ENCODE measurements at places on chromosomes 7 and 10.

GRCh38 chr7:26398756-26399509 is 107.3 kb downstream of the SNX10 start:
- peak; percentile 27 for DNase-seq

- DNase-seq, result no peak
These were observed 38.5 kb downstream of the AMZ1 start for GRCh38 chr7:2726316-2727018.

DNA sequence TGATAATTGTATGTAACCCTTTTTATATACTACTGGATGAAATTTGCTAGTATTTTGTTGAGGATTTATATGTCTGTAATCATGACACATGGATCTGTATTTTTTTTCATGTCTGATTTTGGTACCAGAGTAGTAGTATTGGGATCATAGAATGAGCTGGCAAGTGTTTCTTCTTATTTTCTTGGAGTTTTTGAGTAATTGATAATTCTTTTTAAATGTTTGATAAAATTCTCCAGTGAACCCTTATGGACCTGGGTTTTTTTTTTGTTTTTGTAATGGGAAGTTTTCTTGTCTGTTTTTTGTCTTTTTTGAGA is 28.4 kb downstream of the ZNF33A start:
- no peak for DNase-seq

DNA sequence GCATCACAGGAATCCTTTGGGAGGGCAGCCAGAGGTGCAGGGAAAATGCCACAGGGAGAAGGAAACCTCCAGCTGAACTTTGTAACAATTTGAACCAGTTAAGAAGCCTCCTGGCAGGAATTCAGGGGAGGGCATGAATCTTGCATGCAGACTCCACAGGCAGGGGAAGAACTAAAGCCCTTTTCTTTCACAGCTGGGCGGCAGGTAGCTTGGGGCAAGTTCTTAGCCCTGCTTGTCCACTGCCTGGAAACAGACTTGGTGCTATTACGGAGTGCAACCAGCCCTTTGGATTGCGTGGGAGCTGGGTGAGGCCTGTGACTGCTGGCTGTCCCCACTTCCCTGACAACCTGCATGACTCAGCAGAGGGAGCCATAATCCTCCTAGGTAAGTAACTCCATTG is 51.7 kb upstream of the ADAM12 start:
- no peak for DNase-seq

- DNase-seq, result no peak
These were observed 25.0 kb downstream of the C10orf105 start for GRCh38 chr10:71694567-71694968.

DNA sequence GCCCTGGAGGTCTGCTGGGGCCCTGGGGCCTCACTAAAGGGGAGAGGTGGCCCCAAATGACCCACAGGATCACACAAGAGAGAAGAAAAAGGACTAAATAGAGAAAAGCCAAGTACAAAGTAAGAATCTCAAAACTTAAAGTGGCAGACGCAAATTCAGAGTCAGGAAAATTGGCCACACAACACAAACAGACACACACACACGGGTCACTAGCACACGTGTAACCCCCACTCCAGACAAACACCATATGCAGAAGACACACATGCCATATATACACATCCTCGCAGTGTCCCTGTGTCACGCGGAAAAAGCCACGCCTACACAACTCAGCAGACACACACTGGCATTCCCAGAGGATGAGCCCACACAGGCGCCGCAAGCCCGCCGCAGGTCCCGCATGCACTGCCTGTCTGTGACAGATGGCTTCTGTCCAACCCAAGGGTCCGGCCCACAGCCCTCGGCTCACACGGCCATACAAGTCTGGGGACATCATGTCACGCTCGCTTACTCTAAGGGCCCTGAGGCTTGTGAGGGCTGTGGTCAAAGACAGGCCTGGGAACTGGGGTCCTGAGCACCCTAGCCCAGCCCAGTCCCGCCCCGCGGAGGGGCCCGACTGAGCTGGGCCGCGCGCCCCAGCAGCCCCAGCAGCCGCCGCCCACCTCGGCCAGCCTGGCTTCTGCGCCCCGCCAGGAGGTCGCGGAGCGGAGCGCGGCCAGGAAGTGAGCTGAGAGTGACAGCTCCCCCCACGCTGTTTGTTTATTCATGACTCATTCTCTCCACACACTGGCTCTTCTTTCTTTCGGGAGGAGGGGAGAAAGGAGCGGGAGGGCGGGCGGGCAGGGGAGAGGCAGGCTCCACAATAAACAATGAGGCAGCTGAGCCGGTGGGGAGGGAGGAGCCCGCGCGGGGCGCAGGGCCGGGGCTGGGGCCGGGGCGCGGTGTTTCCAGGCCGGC is 95.5 kb upstream of the ZMIZ1 start:
- peak; percentile 75 for DNase-seq

- no peak for DNase-seq
These were observed 52.3 kb downstream of the TPST1 start for GRCh38 chr7:66257481-66257880.

DNA sequence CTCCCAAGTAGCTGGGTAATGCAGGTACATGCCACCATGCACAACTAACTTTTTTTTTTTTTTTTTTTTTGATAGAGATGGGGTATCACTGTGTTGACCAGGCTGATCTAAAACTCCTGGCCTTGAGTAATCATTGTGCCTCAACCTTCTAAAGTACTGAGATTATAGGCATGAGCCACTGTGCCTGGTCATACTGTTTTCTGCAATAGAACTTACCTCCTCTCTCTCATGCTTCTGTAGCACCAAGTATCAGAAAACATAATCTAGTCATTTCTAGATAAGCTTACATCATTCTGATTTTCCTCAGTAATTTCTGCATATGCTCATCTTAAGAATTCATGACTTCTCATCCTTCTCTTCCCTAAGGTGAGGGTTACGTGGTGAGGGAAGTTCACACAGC is 210.0 kb downstream of the IMMP2L start:
- DNase-seq, result no peak

DNA sequence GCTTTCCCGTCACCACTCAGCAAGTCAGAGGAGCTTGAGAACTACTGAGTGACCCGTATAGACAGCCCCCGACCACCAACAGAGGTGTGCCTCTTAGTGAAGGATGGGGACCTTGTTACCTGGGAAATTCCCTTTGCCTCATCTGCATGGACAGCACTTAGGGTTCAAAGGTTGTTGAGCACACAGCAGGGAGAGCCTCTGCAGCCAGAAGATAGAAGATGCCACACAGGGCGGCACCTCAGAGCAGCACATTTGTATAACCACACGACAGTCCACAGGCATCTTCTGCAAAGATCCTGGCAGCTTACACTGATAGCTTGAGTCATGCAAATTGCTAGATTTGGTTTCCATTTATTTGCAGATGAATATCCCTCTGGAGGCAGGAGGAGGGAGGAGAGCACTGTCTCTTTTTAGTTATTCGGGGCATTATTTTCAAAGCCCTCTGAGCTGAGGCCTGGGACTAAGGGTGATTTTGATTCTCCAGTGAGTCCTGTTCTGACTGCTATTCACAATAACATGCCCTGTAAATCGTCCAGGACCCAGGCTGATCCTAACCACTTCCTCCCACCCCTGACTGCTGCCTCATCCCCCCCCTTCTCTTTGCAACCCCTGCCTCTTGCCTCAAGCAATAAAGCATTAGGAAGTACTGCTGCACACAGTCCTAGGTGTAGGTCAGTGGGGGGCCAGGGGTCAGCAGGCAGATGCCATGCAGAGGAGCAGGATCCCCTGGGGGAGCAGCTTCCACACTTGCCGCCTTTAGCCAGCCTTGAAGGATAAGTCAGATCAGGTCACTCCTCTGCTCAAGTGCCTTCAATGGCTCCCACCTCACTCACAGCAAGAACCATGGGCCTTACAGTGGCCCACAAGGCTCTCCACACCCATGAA is 24.6 kb upstream of the INMT start:
- peak; percentile 52 for DNase-seq

- no peak for DNase-seq
These were observed 67.6 kb downstream of the TMEM130 start for GRCh38 chr7:98802088-98802780.

DNA sequence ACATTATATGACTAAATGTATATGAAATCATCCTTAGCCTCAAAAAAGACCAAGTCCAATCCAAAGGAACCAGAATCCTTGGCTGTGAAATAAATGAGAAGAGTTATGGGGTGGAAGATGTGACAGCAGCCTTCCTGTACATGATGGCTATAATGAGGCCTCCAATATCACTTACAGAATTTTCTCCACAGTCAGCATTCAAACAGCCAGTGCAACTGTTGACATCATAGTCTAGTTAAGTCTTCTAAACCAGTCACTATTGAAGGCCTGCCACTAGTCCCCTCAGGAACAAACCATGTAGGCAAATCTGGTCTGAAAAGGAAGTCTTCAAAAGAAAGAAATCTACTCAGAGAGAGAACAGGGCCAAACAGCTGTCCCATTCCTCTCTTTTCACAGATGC is 219.5 kb upstream of the CCDC6 start:
- no peak for DNase-seq

- no peak for DNase-seq
These were observed 119.5 kb downstream of the ICA1 start for GRCh38 chr7:8142477-8142876.

GRCh38 chr10:59829601-59830000 is 76.3 kb upstream of the MRLN start:
- no peak for DNase-seq

GRCh38 chr7:151553356-151553755 is 33.7 kb upstream of the RHEB start:
- DNase-seq, result no peak

GRCh38 chr10:31603235-31604087 is 284.4 kb downstream of the ZEB1 start:
- peak; percentile 88 for DNase-seq

DNA sequence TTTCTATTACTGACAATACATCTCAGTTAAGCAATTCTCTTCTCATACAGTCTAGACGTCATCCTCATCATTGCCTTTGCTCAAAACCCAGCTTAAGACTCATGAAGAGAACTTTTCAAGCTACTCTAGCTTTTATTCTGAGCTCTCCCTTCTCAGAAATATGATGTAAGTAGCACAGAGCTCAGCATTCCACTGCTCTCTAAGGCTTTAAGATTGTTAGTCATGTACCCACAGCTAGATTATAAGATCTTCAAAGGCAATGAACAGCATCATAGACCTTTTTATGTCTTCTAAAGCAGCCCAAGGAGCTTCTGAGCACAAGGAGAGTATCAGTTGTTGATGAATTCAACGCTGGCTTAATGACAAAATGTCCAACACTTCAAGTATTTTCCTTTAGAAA is 119.3 kb downstream of the NRP1 start:
- no peak for DNase-seq

GRCh38 chr10:30902621-30903396 is 128.9 kb downstream of the ZNF438 start:
- DNase-seq, result no peak

DNA sequence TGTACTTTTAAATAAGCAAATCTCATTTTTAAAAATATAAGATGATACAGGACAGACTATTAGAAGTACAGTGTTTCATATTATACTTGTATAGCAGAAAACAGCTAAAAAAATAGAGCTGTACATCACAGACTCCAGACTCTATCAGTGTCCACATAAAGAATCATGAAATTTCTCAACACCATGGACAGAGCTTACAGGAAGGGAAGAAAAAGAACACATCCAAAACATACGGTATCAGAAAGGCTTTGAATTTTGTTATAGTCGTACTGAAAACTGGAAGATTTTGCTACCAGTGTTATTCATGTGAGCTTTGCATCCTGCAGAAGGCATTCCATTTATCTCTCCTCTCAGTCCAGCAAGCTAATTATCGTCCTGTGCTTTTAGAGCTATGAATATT is 183.2 kb upstream of the PTPRZ1 start:
- DNase-seq, result no peak

DNA sequence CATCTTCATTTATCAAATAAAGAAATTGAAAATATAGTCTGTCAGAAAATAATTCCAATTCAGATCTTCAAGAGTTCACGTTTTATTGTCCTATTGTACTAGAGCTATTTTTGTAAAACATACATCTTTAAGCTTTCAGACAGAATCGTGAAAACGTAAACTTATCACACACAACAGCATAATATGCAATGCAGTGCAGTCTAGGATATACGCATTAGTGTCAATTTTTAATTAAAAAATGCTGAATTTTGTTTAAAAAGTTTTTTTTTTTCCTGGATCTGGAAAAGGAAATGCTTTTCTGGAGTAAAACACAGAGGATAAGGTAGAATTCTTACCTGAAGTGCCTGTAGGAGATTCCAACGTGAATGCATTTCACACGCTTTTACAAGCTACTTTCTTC is 458.2 kb upstream of the KLF6 start:
- DNase-seq, result no peak

Measured in CMK (cell line).